Activated CD8-positive, alpha-beta memory T cell treated with anti-CD3 and anti-CD28 coated beads, Interleukin-2, amount 10 ng/mL, durations not matched to agents 7 days and 5 days (primary cell): ENCODE measurements at places on chromosomes 7 and 10. TPM values are rescaled to one million over a fixed set of nuclear protein-coding genes. Genes with fewer than 3 reads are reported as not detected.

DNA sequence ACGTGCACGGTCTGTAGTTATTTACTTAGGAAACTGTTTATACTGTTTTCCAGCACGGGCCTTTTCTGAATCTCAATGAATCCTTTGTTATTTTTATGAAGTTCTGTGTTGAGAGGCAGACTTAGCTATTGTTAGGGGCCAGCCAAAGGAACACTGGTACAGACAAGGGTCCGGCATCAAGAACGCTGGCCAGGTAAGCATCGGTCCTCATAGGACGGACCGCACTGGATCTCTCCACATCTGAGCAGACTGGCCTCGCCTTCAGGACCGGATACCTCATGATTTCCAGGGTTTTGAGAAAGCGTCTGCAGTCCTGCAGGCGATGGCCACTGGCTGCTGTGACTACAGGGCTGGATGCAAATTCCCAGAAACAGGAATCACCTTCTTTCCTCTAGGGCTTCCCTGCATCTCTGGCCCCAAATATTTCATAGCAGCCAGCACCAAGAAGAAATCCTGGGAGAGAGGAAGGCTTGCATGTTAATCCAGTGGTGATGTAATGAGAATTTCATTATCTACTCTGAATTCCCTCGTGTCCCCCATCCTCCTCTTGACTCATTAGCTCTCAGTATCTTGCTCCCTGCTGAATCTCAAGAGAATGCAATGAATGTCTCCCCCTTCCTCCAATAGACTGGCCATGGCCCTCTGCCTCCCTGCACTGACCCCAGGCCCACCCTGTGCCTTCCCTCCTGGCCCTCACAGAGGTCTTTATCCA, 325.4 kb upstream of the NPVF start:
- H3K4me1 ChIP-seq: no peaks in the 10 kb centered on the region
- H3K36me3 ChIP-seq: no peaks in the 10 kb centered on the region
- no peak overlapping the region for H3K27ac ChIP-seq
- no peak for DNase-seq
- no peak overlapping the region for H3K4me3 ChIP-seq

DNA sequence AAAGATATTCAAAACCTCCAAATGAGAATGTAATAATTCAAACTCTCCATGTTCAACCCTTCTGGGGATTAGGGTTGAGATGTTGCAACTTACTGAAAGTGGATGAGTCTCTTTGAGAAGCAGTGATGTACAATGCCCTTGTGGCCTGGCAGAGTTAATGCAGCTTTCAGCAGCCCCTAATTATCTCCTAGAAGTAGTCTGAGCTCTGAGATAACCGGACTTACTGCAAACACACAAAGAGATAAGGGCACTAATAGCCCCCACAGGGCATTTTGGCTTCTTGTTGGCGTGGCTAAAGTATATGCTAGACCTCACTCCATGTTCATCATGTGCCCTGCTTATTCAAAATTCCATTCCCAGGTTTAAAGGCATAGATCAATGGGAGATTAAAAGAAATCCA, 404.7 kb downstream of the NEBL start:
- H3K4me3 ChIP-seq: no peak overlapping the region
- no peaks in the 10 kb centered on the region for H3K27me3 ChIP-seq
- no peaks in the 10 kb centered on the region for H3K4me1 ChIP-seq
- H3K36me3 ChIP-seq: no peaks in the 10 kb centered on the region

DNA sequence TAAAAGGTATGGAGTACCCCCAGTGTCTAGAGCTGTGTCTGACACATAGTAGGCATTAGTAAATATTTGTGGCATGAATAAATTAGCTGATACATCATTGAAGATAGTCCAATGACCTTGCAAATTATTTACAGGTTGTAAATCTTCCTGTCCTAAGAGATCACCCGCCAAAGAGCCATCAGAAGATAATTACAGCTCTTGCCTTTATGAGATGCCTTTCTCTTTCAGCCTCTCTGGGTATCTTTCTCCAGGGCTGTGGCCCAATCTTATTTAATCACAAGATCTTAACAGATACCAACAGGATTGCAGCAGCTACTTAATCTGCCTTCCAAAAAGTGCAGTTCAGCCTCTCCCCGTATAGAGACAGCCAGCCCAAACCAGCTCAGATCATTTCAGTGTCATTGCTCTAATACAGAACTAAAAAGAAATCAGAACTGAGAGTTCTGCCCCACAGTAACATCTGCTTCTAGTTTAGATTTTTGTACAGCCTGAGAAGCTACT, 41.5 kb downstream of the MYOF start:
- H3K4me1 ChIP-seq: no peaks in the 10 kb centered on the region
- H3K27ac ChIP-seq: no peak overlapping the region
- no peak overlapping the region for H3K4me3 ChIP-seq
- H3K36me3 ChIP-seq: no peaks in the 10 kb centered on the region
- DNase-seq: no peak

GRCh38 chr7:149404396-149404795, 56.5 kb downstream of the ZNF777 start:
- no peak for DNase-seq
- no peaks in the 10 kb centered on the region for H3K4me1 ChIP-seq
- no peaks in the 10 kb centered on the region for H3K36me3 ChIP-seq
- H3K4me3 ChIP-seq: no peak overlapping the region
- H3K27me3 ChIP-seq: peaks cover 27% of the 10 kb centered on the region
- H3K27ac ChIP-seq: no peak overlapping the region

Gene HEPACAM2
- total RNA-seq: not detected
